ENCODE measurements at places on chromosomes 11 and 22.

- DNase-seq = no peak
These were observed 719.1 kb upstream of the ANO3 start for GRCh38 chr11:25612806-25613205.

DNA sequence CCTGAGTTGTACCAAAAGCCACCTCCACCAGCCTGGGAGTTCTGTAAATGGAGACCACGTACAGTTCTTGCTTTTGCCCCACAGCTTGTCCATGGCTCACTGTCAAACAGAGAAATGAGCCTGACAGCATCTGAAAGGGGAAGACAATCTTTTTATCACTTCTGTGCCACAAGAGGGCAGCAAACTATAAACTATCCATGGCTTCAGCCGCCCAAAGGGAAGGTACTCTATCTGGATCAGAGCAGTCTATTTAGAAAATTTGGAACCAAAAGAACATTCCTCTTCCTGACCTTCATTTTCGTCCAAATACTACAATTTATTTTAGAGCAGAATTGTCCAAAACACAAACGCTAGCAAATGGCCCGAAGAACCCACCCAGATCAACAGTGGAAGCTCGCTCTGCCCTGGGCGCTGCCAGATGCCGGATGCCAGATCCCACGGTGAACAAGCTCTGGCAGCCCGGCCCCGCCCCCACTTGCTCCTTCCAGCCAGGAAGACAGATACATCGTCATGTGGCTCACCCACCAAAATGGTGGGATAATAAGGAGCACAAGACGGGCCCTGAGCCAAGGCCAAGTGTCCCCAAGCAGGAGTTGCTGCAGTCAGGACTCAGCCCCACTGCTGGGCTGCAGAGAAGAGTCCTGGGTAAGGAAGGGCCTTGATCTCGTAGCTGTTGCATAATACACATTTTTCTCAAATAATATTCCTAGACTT is 23.9 kb upstream of the SCGB1A1 start:
- peak; percentile 75 for DNase-seq

GRCh38 chr11:62874851-62875250 is 5.8 kb upstream of the SLC3A2 start:
- no peak for DNase-seq

- no peak for DNase-seq
These were observed 34.6 kb downstream of the OSBPL5 start for GRCh38 chr11:3130269-3131071.

DNA sequence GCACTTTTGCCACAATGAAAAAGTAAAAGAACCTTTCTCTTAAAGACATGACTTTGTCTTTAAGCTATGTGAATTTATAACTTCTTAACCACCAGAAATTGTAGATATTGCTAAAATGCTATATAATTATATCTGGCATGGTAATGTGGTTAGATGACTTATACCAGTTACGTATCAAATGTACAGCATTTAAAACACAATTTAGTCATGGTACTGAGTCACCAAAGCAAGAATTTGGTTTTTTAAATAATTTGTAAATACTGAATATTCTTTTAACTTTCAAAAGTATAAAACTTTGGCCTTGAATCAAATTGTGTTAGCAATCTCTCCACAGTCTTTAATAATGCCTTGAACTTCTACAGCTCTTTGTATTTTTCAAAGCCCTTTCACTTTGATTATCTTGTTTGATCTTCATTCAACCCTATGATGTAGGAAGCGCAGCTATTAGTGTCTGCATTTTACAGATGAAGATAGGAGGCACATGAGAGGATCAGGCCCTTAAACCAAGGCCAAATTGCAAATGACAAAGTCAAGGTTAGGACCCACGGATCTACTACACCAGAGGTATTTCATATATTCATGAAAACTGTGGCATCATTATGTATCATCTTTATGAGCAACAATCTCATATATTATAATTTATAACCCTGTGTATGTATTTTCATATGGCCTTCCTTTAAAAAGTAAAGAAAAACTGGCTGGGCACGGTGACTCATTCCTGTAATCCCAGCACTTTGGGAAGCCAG is 4.4 kb upstream of the SYTL2 start:
- no peak for DNase-seq

DNA sequence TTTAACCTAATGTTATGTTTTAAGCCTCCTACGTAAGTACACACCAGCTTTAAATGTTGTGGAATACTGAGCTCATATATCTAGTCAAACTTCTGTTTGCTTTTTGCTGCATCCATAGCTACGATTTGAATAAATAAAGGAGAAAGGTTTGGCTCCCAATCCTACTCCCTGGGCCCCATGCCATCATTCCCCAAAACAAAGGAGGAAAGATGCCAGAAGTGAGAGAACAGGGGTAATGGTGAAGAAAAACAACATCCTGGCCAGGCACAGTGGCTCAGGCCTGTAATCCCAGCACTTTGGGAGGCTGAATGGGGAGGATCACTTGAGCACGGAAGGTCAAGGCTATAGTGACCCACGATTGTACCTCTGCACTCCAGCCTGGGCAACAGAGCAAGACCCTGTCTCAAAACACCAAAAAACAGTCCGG is 26.5 kb downstream of the SCGB1A1 start:
- no peak for DNase-seq

GRCh38 chr11:5631969-5632635 is 7.3 kb downstream of the TRIM34 start:
- DNase-seq = no peak

DNA sequence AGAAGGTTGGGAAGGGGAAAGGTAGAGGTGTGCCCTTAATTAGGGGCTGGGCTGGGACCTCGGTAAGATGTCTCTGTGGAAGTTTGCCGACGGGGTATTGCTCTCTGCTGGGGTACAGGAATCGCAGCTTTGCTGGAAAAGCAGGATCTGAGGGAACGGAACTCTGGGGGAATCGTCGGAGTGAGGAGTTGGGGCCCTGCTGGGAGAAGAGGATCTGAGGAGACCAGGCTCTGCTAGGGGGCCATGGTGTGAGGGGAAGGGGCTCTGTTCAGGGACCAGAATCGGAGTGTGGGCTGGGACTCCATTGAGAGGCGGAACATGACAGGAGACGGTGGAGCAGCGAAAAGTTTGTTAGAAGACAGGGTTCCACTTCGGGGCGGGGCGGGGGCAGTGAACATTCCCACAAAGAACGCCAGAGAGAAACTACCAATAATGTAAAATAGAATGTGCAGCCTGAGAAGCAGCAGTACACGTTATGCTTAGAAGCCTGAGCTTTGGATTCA is 456 bp downstream of the AAMDC start:
- DNase-seq = no peak

GRCh38 chr11:73931039-73931645 is 19.7 kb upstream of the DNAJB13 start:
- peak; percentile 74 for DNase-seq

DNA sequence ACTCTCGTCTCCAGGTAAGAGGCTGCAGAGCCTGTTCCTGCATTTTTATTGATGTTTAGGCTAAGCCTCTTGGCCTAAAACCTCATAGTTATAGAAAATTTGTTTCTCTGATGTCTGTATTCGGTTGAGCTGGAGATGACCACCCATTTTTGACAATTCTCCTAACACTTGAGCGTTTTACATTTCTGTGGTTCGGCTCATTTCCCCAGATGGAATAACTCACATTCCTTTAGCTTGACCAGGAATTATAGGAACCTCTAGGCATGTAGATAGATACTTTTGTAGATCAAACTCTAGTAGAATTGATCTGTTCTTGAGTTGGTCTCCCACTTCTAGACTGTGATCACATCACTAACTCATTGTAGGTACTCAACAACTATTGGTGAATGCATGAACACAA is 172.6 kb upstream of the CADM1 start:
- DNase-seq = no peak

DNA sequence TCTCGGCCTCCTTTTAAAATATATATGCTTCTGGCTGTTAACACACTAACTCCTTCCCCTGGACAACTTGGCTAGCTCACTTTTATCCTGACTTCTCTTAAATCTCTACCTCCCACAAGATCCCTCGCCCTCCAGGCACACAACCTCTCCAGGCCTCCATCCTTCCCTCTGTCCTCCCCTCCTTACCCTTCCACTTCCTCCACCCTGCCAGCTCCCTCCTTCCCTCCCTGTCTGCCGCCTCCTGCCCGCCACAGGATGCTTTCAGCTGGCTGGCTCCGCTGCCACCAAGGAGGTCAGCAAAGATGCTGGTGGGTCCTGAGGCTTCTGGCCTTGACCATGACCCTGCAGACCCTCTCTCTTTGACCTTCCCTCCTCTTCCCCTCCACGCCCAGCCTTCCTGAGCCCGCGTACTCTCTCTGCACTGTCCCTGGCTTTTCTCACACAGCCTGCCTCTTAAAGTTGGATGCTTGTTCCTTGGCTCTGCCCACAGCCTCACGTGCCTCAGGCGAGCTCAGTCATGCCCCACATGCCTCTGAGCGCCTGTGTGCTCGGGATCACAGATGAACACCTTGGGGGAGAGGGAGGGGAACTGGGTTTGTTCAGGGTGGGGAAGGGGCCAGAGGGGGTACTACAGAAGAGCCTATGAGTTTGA is 6.7 kb downstream of the NFAM1 start:
- DNase-seq = no peak

GRCh38 chr11:69923641-69924307 is 104.6 kb upstream of the FGF3 start:
- no peak for DNase-seq

DNA sequence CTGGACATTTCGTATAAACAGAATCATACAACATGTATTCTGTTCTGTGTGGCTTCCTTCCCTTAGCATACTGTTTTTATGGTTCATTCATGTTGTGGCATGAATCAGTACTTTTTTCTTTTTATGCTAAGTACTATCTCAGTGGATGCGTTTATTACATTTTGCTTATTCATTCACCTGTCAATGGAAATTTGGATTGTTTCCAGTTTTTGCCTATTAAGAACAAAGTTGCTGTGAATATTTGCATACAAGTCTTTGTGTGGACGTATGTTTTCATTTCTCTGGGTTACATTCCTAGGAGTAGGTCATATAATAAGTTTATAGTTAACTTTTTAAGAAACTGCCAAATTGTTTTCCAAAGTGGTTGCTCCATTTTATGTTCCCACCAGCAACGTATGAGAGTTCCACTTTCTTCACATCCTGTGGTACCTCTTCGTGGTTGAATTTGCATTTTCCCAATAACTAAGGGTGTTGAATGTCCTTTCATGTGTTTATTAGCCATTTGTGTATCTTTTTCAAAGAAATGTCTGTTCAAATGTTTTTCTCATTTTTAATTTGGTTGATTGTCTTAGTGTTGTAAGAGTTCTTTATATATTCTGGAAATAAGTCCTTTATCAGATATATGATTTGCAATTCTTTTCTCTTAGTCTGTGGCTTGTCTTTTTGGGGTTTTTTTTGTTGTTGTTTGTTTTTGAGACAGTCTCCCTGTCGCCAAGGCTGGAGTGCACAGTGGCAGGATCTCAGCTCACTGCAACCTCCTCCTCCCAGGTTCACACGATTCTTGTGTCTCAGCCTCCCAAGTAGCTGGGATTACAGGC is 46.0 kb upstream of the MICAL2 start:
- no peak for DNase-seq

- no peak for DNase-seq
These were observed 1002.3 kb upstream of the TENM4 start for GRCh38 chr11:80443177-80443576.

DNA sequence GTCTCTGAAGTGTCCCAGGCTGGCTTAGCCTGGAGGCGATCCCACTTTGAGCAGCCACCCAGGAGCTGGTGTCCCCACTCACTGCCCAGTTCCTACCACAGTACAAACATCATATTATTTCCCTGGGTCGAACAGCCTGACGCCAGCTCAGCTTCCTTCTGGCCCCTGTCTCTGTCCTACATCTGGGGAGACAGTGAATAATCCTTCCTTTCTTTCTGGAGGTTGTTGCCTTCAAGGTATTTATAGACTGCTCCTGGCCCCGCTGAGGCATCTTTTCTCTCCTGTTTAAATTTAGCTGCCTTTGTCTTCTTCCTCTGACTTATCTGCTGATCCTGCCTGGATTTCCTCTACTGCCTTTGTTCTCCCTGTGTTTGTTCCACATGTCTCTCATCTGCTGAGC is 56.8 kb upstream of the LRRC55 start:
- no peak for DNase-seq

- DNase-seq = peak; percentile 24
These were observed 164.8 kb upstream of the GRK3 start for GRCh38 chr22:25399649-25400151.

DNA sequence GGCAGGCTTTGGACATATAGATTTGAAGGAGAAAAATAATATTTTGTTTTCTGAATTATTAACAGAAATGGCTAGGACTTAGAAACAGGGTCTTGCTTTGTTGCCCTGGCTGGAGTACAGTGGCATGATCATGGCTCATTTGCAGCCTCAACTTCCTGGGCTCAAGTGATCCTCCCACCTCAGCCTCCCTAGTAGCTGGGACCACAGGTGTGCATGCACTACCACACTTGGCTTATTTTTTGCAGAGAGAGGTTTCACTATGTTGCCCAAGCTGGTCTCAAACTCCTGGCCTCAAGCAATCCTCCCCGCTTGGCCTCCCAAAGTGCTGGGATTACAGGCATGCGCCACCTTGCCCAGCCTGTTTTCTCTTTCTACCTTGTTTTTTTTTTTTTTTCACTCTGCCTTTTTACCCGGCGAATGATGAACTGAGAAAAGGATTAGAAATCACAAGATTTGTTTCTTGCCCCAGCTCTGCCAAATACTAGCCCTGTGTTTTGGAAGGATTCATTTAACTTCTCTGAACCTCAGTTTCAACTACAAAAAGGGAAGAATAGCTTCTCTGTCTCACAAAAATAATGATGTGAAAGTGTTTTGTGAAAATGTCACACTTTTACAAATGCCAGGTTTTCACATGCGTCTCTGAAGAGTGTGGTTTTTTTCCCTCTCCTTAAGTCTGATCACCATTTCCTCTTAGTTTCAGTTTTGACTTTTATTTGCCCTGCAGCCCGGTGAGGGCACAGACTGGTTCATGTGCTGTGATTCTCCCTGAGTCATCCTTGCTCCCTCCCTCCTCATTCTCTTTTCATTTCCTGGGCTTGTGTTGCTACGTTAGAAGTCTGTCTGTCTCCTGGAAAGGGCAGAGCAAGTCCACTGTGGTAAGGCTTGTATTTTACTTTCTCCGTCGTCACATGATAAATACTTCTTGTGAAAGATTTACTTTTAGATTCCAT is 67.7 kb downstream of the BCL2L13 start:
- no peak for DNase-seq

DNA sequence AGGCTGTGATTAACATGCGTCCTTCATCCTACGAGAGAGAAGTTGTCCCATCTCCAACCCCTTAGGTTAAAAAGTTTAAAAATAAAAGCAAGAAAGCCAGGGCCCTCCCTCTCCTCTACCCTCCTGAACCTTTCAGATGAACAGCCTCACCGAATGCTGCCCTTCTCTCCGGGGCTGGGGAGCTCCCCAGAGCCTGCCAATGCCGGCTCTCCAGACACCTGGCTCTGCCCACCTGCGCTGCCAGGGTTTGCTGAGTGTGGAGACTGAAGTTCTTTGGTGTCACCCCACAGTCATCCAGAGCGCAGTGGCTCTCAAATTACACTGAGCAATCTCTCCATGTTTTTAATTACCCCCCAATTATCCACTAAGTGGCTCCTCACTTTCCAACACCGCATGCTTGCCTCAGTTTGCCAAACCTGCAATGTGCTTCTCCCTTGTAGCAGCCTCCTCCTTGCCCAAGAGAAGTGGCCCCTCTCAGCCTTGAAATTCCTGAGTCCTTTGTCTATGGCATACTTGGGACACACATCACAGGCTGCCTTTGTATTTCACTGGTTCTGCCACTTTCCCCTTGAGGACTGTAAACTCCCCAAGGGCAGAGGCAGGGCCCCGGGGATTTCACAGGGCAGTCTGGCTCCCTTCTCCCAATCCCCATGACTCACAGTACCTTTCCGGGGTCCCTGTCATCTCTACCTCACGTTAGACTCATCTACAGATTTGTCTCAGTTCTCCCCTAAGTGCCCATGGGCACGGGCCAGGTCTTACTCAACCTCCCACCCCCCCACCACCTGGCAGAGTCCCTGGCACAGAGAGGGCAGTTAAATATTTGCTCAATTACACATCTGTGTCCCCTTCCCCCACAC is 2.0 kb downstream of the MYH9 start:
- DNase-seq = peak; percentile 63
